Activated effector memory CD4-positive, alpha-beta T cell treated with Interleukin-2 at 50 U/mL for 16 hours (primary cell): ENCODE measurements at places on chromosomes 7 and 10.

DNA sequence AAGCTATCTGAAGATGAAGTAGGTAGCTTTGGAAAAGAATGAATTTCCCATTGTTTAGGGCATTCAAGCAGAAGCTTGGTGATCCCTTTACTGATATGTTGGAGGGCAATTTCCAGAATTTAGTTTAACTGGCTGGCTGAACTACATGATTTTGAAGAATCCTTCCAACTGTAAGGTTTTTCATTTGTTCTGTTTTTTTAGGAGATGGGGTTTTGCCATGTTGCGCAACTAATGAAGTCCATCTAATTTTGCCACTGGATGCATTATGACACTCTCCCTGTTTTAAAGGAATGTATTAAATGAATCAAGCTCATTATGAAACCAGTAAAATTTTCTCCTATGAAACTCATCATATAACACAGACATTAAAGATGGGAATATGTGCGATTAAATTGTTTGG lies 6.1 kb upstream of the DDX50 start:
- DNase-seq, result no peak

- DNase-seq, result no peak
Observed at GRCh38 chr10:124870854-124871425, 69.3 kb downstream of the ABRAXAS2 start.

GRCh38 chr7:103150192-103150591 lies 1.3 kb upstream of the NAPEPLD start:
- no peak for DNase-seq

DNA sequence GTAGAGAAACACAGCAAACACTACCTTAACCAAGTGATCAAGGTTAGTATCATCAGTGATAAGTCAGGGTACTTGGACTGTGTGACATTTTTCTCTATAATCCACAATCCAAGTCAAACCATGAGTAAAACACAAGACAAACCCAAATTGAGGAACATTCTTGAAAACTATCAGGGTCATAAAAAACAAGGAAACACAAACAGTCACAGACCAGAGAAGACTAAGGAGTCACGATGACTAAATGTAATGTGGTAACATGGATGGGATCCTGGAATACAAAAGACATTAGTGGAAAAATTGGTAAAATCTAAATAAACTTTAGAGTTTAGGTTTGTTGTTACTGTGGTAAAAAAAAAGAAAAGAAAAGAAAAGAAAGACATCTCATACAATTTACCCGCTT lies 103.8 kb downstream of the ARMH3 start:
- DNase-seq, result no peak

GRCh38 chr10:76086761-76087639 lies 655.6 kb downstream of the LRMDA start:
- no peak for DNase-seq

- no peak for DNase-seq
Observed at GRCh38 chr7:134419875-134420274, 39.0 kb downstream of the AKR1B1 start.

DNA sequence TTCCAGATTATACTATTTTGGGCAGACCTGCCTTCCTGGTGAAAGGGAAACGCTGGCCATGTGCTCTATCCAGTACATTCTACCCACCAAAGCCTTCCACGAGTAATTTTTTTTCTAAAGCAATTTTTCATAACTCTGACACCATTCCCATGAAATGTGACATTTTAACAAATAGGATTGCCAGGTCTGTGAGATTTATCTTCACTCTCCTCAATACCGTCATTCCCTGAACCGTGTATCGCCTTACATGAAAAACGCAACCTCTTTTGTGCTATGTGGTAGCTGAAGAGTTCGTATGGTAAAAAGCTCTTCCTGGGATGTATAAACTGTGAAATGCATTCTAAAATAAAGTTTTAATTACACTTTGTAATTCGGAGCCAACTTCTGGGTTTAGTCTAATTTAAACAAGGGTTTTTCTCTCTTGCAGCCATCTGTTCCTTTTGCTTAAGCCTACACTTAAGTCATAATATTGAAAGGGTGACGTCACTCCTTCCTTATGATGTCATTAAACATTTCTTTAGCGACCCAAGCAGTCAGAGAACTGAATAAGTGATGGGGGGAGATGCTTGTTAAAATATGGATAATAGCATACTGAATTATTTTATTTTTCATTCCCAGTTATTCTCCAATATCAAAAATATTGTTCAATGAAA lies 27.7 kb downstream of the C1QL3 start:
- DNase-seq, result no peak

DNA sequence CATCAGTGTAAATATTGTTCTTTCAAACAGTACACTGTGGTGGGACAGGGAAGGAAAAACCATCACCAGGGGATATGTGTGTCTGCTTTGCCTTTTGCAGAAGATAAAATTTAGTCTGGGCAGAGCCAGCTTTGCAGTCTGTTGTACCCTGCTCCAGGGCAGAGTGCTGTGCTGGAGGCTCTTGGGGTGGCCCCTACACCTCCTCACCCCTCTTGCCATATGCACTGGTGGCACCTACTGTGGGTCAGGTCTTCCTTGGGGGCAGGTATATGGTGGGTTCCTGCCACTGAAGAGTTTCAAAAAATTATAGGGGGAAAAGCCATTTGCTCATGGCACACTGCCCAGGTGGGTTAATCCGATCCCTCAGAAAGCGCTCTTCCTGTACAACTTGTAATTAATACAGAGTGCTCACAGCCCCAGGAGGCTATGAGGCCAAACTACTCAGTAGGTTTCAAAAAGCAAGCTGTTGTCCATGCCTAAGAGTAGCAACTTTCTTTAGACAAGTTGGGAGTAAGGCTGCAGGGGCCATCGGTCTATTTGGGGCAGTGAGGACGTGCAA lies 112.7 kb upstream of the BMPER start:
- DNase-seq, result no peak

- DNase-seq, result no peak
Observed at GRCh38 chr10:35612385-35613106, 7.4 kb downstream of the GJD4 start.

- DNase-seq, result no peak
Observed at GRCh38 chr10:123429706-123430221, 236.4 kb upstream of the GPR26 start.

GRCh38 chr7:85018498-85018897 lies 168.4 kb downstream of the SEMA3D start:
- no peak for DNase-seq

- no peak for DNase-seq
Observed at GRCh38 chr10:3635697-3636096, 149.3 kb downstream of the KLF6 start.

DNA sequence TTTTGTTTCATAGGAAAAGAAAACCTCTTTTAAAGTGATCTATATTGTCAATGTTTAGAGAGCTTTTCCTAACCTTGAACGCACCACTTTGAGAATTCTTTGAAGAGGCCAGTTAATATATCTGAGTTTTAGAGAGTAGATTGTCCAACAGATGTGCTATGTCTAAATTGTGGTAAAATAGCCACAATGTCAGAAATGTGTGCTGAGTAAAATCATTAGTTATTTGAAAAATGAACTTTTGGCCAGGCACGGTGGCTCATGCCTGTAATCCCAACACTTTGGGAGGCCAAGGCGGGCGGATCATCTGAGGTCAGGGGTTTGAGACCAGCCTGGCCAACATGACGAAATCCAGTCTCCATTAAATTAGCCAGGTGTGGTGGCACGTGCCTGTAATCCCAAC lies 61.6 kb upstream of the KIAA1217 start:
- no peak for DNase-seq

DNA sequence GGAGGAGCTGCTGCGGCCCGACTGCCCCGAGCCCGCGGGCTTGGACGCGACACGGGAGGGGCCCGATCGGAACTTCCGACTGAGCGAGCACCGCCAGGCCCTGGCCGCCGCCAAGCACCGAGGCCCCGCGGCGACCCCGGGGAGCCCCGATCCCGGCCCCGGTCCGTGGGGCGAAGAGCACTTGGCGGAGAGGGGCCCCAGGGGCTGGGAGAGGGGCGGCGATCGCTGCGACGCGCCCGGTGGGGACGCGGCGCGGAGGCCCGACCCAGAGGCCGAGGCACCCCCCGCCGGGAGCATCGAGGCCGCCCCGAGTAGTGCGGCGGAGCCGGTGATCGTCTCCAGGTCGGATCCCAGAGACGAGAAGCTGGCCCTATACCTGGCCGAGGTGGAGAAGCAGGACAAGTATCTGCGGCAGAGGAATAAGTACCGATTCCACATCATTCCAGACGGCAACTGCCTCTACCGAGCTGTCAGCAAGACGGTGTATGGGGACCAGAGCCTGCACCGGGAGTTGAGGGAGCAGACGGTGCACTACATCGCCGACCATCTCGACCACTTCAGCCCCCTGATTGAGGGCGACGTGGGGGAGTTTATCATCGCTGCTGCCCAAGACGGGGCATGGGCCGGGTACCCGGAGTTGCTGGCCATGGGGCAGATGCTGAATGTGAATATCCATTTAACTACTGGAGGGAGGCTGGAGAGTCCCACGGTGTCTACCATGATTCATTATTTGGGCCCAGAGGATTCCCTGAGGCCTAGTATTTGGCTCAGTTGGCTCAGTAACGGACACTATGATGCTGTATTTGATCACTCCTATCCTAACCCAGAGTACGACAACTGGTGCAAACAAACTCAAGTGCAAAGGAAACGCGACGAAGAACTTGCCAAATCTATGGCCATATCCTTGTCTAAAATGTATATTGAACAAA lies 1.4 kb downstream of the OTUD1 start:
- peak; percentile 22 for DNase-seq

- DNase-seq, result no peak
Observed at GRCh38 chr7:24825381-24825794, 68.1 kb upstream of the GSDME start.

- no peak for DNase-seq
Observed at GRCh38 chr7:26073041-26073440, 79.0 kb upstream of the NFE2L3 start.

DNA sequence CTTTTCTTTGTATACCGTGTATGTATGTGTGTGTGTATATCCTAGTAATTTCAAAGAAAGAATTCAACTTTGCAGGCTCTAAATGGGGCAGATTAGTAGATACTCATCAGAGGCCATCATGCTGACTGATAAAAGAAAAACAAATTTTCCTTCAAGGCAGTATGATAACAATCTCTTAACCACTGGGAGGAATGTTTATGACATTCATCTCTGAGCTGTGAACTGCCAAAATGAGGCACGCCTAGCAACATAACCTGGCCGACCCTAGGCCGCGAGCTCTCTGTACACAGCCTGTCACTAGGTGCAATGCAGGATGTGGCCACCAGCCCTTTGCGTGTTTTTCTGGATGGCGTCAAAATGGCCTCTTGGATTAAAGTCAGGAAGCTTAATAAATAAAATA lies 343.7 kb upstream of the GALNT17 start:
- peak; percentile 33 for DNase-seq

DNA sequence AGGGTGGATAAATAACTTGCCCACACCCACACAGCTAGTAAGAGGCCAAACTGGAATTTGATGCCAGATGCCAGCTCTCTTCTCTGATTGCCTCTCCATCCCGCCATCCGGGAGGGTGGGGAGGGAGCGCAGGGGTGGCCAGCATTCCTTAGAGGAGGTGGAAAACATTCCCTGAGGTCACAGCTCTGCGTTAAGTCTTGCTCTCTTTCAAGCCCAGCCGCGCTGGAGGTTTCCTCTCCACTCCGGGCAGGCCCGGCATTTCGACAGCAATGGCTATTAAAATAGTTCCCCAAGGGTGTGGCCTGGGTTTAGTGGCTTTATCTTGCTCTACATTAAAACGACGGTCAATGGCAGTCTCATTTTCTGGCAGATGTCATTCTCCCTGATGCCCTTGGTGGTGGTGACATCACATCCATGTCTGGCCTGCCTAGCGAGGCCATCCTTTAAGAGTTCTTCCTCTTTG lies 16.1 kb upstream of the C10orf71 start:
- no peak for DNase-seq
